ENCODE measurements at places on chromosomes 6 and 20.

DNA sequence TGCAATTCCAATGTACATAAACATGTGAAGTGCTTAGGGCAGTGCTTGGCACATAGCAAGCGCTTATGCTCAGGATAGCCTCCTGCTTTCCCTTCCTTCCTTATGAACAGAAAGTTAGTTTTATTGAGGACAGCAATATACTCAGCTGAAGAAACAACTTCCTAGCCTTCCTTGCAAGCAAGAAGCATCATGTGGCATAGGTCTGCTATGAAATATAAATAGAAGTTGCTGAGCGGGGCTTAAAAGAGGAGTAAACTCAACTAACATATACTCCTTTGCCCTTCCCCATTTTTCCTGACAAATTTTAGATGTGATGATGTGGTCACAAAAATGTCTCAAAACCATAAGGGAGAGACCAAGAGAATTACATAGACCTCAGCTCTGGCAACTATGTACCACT is 98.9 kb downstream of the KIF16B start:
- no peaks in the 10 kb centered on the region for H3K36me3 ChIP-seq
- H3K4me1 ChIP-seq = peaks cover 4% of the 10 kb centered on the region
- no peak overlapping the region for H3K27ac ChIP-seq

DNA sequence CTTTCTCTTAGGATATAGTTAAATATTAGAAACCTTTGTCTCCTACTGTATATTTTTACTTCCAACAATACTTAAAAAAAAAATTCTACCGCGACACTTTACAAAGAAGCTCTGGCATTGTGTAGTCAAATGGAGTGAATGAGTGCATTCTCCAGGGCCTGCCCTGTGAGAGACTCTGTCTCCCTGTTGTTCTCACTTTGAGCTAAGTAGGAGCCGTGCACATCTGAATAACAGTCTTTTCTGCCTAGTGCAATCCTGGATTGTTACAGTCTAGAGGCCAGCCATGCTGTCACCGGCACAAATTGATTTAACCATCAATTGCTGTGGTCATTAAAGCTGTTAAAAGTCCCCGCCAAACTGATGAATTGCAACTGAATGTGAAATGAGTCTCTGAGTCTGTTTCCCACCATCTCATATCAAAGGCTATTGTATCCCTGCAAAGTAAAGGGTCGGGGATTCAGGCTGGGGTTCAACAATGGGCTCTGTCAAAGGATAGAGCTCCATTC is 156.0 kb downstream of the RFPL4B start:
- no peaks in the 10 kb centered on the region for H3K4me1 ChIP-seq
- H3K36me3 ChIP-seq = no peaks in the 10 kb centered on the region
- H3K27me3 ChIP-seq = no peaks in the 10 kb centered on the region
- DNase-seq = no peak

DNA sequence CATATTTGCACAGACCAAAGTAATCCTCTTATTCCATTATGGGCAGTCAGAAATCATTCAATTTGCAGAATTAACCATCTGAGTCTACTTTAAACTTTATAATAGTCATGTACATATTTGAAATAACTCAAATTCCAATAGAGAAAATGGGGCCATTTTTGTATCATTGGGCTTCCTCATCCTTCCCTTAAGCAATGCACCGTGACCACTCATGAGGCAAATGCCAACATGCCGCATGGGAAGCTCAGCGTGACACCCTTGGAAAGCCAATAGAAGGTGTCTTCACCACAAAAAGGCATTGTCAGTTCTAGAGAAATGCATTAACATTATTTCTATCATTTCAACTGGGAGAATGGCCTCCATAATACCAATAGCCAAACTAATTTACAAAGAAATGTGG is 38.5 kb downstream of the SIM1 start:
- H3K27me3 ChIP-seq = no peaks in the 10 kb centered on the region
- DNase-seq = no peak
- no peaks in the 10 kb centered on the region for H3K36me3 ChIP-seq
- no peaks in the 10 kb centered on the region for H3K4me1 ChIP-seq

- no peaks in the 10 kb centered on the region for H3K36me3 ChIP-seq
- H3K4me1 ChIP-seq = no peaks in the 10 kb centered on the region
- H3K4me3 ChIP-seq = no peak overlapping the region
- DNase-seq = no peak
These were observed 38.6 kb upstream of the EPB41L1 start for GRCh38 chr20:36115925-36116324.

DNA sequence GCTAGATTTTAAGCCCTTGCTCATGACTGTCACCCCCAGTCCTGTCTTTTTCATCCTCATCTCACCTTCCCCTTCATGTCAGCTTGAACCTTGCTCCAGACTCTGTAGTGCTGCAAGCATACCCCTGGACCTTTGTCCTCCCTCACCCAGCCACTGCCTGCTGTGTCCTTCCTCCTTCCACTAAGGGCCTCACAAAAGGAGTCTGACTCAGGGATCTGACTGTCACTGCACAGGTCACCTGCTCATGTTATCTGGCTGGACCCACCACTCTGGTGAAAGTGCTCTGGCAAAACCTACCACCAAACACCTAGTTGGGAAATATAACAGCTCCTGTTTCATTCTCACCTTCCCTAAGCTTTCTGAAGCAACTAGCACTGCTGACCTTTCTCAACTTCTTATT is 151.4 kb downstream of the INSM1 start:
- DNase-seq = peak; percentile 50
- peaks cover 7% of the 10 kb centered on the region for H3K4me1 ChIP-seq
- H3K4me3 ChIP-seq = no peak overlapping the region
- H3K27me3 ChIP-seq = no peaks in the 10 kb centered on the region
- H3K36me3 ChIP-seq = peaks cover 45% of the 10 kb centered on the region

DNA sequence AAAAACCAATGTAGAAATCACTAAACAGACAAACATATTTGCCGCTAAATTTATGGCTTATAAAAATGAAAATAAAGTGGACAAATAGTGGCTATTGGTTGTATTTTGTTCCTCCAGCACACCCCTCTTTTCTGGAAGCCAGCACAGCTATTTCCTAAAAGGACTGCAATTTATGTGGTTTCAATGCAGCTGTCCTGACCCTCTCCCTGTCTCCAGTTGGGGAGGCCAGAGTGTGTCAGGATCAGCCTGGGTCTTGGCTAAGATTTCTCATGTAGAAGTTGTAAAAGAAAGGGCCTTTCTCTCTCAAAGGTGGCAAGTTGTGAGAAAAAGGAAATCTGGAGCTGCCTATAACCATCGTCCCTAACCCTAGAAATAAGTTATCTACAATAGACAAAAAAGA is 165.6 kb downstream of the ALDH8A1 start:
- no peaks in the 10 kb centered on the region for H3K4me1 ChIP-seq
- H3K4me3 ChIP-seq = no peak overlapping the region
- DNase-seq = no peak
- H3K27ac ChIP-seq = no peak overlapping the region

GRCh38 chr6:17001188-17001587 is 100.7 kb upstream of the STMND1 start:
- no peak overlapping the region for H3K4me3 ChIP-seq
- no peaks in the 10 kb centered on the region for H3K36me3 ChIP-seq
- no peaks in the 10 kb centered on the region for H3K4me1 ChIP-seq
- no peak overlapping the region for H3K27ac ChIP-seq

DNA sequence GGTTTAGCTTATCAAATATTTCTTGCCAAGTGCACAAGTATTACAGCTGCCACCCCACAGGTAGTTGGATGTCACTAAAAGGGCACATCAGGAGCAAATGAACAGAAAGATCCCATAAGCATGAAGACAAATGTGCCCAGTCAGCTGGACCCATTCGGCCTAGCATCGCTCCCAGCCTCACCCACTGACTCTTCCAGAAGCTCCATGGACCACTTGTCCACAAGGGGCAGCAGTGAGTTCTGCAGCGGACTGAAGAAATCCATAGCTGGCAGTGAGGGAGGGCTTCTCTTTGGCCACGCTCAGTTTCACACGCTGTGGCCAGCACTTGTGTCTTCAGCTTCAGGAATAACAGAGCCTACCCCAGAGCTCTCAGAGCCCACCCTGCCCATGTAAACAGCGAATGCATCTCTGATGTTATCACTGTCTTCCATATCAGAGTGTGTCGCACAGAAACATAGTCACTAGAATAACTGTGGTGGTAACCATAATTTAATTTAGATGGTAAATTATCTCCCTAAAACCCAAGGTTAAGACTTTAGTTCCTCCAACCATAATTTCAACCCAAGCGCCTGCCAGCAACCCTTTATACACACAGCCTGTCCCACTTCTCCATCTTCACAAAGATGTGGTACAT is 15.8 kb downstream of the CGA start:
- H3K4me1 ChIP-seq = no peaks in the 10 kb centered on the region
- no peaks in the 10 kb centered on the region for H3K36me3 ChIP-seq
- peaks cover 11% of the 10 kb centered on the region for H3K27me3 ChIP-seq
- no peak overlapping the region for H3K27ac ChIP-seq
- peak; percentile 85 for DNase-seq
- H3K4me3 ChIP-seq = no peak overlapping the region

- H3K36me3 ChIP-seq = no peaks in the 10 kb centered on the region
- no peak for DNase-seq
- no peak overlapping the region for H3K4me3 ChIP-seq
- no peak overlapping the region for H3K27ac ChIP-seq
- H3K4me1 ChIP-seq = no peaks in the 10 kb centered on the region
These were observed 402.6 kb upstream of the SULF2 start for GRCh38 chr20:48187851-48188250.

- H3K4me3 ChIP-seq = no peak overlapping the region
- DNase-seq = peak; percentile 49
- peaks cover 10% of the 10 kb centered on the region for H3K27me3 ChIP-seq
- H3K36me3 ChIP-seq = no peaks in the 10 kb centered on the region
These were observed 66.4 kb downstream of the PKHD1 start for GRCh38 chr6:52020945-52021570.

DNA sequence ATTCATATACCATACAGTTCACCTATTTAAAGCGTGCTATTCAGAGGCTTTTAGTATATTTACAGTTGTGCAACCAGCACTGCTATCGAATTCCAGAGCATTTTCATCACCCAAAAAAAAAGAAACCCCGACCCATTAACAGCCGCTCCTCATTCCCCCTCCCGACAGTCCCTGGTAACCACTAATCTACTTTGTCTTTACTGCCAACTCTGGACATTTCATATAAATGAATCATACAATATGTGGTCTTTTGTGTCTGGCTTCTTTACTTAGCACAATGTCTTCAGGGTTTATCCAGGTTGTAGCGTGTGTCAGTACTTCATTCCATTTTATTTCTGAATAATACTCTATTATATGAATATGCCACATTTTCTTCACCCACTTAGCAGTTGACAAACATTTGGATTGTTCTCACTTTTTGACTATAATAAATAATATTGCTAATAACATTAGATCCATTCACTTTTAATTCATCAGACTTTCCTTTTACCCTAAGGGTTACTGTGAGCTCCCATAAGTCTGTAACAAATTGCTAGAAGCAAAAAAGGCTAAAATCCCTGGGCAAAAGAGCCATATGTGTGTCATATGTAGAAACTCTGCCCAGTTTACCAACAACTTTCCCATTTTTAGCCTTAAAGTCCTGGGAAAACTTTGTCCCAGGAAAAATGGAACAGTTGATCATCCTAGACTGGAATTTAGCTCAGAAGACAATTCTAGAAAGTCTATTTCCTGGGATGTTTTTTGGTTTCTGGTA is 23.2 kb upstream of the ROS1 start:
- no peak overlapping the region for H3K4me3 ChIP-seq
- no peaks in the 10 kb centered on the region for H3K36me3 ChIP-seq
- no peaks in the 10 kb centered on the region for H3K4me1 ChIP-seq
- peaks cover 48% of the 10 kb centered on the region for H3K27me3 ChIP-seq

GRCh38 chr6:107794771-107795170 is 29.3 kb downstream of the SCML4 start:
- H3K27ac ChIP-seq = no peak overlapping the region
- H3K36me3 ChIP-seq = peaks cover 4% of the 10 kb centered on the region
- no peak overlapping the region for H3K4me3 ChIP-seq
- H3K4me1 ChIP-seq = peaks cover 16% of the 10 kb centered on the region
- H3K27me3 ChIP-seq = peaks cover 7% of the 10 kb centered on the region

DNA sequence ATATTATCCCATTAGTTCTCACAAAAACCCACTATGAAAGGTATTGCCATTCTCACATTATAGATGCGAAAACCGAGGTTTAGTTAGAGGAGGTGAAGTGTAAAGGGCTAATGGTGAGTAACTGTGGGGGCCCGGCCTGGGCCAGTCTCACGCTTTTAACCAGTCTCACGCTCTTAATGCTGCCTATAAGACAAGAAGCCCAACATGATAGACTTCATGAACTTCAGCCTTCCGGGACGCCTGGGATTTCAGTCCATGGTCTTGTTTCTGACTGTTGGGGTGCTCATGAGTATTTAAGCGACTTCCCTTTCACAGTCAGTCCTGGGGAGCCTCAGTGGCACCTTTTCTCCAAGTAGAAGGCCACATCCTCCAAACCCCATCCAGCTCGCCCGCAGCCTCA is 31.7 kb downstream of the AGPAT4 start:
- no peak overlapping the region for H3K4me3 ChIP-seq
- H3K36me3 ChIP-seq = peaks cover 23% of the 10 kb centered on the region
- no peaks in the 10 kb centered on the region for H3K27me3 ChIP-seq
- no peak for DNase-seq

GRCh38 chr6:169799474-169799926 is 48.1 kb downstream of the ERMARD start:
- no peak overlapping the region for H3K4me3 ChIP-seq
- peaks cover 20% of the 10 kb centered on the region for H3K4me1 ChIP-seq
- DNase-seq = no peak

DNA sequence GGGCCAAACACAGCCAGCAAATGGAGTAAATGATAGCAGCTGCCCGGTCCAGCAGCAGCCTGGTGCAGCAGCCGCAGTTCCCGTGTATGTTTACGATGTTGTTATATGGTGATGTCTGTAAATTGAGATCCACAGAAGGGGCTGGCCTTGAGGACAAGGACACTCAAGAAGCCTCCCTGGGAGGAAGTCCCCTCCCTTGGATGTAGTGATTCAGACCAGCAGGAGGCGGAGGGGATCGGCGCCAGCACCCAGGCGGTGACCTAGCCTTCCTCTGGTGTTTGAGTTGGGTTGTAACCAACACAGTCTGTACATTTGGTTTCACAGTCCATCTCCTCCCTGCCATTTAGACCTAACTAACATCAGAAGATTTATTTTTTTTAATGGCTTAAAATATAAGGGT is 187.8 kb downstream of the SYNDIG1 start:
- no peak overlapping the region for H3K4me3 ChIP-seq
- H3K4me1 ChIP-seq = no peaks in the 10 kb centered on the region

DNA sequence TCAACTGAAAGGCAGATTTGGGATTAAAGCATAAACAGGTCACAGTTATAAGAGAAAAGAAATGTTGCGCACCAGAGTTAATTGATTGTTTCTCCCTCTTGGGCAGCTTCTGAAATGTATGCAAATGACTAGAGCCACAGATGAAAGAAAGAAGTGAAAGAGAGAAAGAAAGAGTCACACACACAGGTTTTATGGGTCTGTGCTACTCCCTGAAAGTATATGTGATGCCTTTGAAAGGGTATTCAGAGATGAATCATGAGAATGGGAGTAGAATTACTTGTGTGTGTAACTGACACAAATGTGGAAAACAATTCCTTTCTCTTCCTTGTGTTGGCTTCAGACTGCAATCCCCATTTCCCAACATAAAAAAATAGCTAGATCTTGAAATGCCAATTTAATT is 196.9 kb downstream of the FOXA2 start:
- no peaks in the 10 kb centered on the region for H3K36me3 ChIP-seq
- no peaks in the 10 kb centered on the region for H3K27me3 ChIP-seq
- no peak overlapping the region for H3K4me3 ChIP-seq
